Activated T-cell treated with anti-CD3 and anti-CD28 coated beads for 24 hours (primary cell): ENCODE measurements at places on chromosomes 5 and 9.

DNA sequence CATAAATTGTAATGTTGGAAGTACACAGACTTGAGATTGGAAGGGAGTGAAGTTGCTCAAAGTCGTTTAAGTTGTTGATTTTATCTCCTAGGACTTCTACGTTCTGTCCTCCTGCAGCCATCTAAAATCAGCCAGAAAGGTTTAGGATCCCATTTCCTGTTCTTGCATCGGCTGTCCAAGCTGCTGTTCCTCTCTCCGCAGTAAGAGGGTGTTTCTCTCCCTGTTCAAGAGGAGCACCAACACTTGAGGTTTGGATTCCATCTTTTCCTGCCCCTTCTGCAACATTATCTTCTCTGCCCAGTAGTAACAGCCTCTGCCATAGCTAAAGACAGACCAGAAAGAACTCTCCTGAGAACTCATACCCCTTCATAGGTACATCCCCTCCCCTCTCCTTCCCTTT, 373.4 kb downstream of the GADD45G start:
- DNase-seq, result no peak

DNA sequence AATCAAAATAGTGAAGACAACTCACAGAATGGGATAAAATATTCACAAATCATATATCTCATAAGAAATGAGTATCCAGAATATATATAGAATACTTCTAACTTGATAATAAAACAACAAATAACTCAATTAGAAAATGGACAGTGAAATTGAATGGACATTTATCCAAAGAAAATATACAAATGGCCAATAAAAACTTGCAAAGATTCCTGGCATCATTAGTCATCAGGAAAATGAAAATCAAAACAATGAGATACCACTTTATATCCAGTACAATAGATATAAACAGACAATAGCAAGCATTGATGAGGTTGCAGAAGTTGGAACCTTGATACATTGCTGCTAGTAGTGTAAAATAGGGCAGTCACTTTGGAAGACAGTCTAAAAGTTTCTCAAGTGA, 12.8 kb upstream of the TLR4 start:
- no peak for DNase-seq

DNA sequence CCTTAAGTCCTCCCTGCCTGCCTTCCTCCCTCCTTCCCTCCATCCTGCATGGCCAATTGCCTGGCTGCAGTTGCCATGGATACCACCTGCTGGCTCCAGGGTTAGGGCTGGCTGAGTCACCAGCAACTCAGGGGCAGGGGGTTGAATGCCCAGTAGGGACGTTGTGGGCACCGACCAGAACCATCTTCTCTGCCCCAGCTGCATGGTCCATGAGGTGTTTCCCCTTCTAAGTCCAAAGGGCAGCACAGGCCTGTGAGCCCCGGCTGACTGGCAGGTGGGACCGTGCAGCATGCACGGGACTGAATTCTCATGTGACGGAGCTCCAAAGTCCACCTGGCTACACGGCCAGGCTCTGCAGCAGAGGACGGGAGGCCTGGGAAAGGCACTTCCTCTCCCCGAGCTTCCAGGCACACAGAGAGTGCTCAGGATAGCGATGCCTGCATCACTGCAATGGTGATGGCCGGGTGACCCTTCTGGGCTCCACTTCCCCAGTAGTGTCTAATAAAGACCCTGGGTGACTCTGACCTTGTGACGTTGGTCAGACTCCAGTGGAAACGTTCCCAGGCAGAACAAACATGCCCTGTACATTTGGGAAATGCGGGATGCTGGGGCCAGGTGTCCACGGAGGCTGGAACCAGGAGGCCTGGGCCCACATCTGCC, 5.7 kb downstream of the ASS1 start:
- DNase-seq, result no peak

DNA sequence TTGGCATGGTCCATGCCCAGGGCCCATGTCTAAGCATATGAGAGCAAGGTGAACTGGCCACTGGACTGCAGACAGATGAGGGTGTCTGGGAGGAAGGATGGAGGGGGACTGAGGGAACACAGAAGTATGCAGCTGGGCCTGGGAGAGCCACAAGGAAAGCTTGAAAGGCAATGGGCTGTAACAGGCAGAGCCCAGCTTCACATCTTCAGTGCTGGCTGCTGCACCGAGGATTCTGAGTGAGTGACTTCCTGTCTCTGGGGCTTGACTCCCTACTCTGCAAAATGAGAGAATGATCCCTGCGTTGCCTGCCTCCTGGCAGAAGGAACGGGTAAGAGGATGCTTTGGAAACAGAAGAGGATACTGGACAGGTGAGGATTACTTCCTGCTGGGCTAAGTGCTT, 29.0 kb downstream of the COL15A1 start:
- DNase-seq, result no peak

DNA sequence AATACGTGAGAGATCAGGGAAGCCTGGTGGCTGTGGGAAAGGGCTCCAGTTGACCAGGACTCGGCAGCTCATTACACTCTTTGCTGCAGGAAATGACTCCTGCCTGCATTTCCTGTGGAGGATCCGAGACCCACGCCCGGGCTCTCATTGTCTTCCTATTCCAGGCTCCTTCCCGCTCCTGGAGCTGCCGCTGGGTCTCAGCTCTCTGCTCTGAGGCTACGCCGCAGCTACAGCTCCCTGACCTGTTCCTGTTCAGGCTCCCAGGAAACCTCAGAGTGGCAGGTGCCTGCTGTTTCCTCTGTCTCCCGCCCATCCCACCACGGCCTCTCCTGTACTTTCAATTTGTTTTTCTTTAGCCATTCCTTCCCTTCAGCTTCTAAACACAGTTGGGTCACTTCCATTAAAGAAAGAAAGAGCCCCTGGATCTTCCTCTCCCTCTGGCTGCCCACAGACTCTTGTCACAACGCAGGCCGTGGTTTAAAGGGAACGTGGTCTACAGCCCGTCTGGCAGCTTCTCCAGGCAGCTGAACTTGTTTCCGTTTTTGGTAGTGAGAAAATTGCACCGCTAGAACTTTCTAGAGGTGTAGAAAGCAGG, 71.5 kb downstream of the IL6ST start:
- no peak for DNase-seq

DNA sequence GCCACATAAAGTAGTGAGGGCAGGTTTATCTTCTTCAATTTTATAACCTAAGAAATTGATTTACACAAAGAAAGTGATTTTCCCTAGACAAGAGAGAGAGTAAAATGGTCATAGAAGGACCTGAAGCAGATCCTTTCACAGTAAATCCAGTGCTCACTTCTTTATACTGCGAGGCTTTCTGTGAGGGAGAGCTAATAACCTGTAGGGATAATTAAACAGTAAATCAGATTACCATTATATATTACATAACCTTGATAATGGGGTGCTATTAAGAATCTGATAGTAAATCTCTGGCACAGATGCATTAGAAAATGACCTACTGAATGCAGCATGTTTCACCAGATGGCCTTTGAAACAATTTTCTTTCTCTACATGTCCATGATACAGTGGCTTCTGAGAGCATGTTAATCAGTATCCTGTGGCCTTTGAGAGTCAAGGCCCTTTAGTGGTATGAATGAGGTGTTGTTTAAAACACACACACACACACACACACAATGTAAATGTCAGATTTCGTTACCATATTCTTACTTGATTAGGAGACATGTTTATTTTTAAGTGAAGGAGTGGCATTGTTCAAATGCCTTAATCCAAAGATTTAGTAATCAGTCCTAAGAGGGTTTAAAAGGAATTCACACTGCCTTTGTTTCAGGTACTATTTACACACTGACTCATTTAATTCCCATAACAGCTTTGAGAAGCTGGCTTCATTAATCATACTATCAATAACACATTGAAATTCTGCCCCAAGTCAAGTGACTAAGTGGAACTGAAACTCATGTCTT, 124.7 kb downstream of the ALDH1A1 start:
- DNase-seq, result no peak

- no peak for DNase-seq
Measured at GRCh38 chr9:121646992-121647391, 4.4 kb upstream of the DAB2IP start.

GRCh38 chr5:145917288-145917687, 19.1 kb upstream of the SH3RF2 start:
- DNase-seq, result no peak

DNA sequence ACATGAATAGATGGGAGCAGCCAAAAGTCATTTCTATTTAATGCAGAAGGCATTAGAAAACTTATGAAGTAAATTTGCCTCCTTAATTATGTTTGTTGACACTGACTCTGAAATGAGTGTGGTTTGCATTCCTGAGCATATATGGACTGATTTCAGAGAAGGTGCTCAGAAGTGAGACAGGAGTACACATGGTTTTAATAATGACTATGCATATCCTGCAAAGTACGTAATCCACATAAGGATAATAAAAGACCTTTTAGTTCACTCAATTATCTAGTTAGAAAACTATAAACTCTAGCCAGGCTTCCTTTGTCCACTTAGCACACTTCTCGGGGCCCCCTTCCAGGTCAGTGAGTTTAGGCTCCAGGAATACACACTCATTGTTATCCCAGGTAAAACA, 75.7 kb upstream of the SNX2 start:
- DNase-seq, result no peak

DNA sequence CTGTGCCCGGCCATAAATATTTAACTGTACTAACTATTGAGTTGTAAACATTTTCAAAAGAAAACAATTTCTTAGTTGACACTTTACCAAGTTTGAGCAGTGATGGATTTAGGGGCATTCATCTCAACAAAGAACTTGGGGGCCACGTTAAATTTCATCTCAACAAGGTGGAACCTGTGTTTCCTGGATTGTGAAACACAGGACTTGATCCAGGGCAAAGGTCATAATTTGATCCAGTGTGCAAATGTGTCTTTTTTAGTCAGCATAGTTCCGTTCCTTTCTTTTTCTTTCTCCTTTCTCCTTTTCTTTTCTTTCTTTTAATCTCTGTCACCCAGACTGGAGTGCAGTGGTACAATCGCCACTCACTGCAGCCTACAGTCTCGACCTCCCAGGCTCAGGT, 3.1 kb downstream of the GFRA3 start:
- DNase-seq, result no peak

DNA sequence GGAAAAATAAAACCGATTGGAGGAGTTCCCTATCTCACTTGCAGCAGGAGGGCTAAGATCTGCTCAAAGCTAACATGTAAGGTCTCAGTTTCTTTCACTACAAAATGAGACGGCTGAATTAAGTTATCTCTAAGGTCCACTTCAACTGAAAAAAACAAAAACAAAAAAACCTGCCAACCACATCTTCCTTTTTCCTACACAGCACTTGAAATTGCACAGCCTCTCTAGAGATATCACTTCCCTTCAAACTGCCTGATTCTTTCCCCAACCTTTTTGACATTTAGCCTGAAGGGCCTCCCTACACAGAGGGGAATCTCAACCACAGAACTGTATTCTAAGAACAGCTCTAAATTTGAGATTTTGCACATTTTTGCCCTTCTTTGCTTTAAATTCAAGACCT, 227.9 kb upstream of the TARS1 start:
- DNase-seq, result no peak
